ENCODE measurements at places on chromosomes 11 and 22. TPM values are rescaled to one million over a fixed set of nuclear protein-coding genes. Genes with fewer than 3 reads are reported as not detected.

DNA sequence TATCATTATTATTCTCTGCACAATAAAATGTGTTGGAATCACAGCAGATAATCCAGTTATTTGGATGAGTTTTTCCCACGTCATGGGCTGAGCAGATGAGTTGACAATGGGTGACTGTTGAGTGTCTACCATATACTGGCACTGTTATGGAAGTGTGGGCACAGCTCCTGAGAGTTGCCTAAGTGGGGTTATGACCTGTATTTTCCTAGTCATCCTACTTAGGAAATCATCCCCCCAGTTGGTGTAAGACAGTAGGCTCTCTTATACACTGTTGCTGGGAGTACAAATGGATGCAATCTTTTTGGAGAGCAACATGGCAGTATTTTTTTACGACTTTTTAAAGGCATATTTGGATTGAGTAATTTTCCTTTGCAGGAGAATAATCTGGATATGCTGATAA, 66.4 kb downstream of the TRAF6 start:
- DNase-seq, result no peak

- no peak for DNase-seq
Measured at GRCh38 chr11:17985517-17985916, 27.3 kb downstream of the SERGEF start.

DNA sequence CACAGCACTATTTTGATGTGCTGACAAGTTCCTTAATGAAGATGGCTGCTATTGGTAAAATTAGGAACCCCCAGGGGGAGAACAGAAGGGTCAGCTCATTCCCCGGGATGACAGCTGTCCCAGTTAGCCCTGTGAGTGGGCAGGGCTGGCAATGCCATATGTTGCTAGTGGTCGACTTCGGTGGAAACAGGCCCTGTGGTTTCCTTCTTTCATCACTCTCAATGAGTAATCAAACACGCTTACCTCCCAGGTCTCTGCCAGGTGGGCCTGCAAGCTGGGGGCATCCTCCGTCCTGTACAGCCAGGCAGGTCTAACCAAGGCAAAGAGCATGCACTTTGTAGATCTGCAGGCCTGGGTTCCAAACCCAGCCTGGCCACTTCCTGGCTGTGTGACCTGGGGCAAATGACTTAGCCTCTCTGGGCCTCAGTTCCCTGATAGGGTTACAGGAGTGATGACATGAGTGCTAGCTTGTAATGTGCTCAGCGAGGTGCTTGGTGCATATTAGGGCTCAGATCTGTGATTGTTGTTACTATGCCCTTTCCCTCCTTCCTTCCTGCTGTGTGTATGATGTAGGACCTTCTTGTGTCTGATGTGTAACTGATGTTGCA, 85.2 kb downstream of the TSPAN18 start:
- DNase-seq, result no peak

DNA sequence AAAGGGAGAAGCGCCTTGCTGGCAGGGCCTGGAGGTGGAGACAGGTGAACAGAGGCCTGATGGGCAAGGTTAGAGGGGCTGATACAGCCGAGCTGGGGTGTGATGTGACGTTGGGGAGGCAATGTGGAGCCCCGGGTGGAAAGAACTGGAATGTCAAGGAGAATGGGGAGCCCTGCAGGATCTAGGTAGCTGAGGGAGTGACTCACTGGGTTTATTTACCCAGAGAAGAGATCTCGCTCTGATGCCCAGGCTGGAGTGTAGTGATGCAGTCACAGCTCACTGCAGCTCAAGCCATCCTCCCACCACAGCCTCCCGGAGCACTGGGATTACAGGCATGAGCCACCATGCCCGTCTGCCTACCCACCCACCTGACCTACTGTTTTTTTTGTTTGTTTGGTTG, 1.9 kb upstream of the CYB5R3 start:
- no peak for DNase-seq

DNA sequence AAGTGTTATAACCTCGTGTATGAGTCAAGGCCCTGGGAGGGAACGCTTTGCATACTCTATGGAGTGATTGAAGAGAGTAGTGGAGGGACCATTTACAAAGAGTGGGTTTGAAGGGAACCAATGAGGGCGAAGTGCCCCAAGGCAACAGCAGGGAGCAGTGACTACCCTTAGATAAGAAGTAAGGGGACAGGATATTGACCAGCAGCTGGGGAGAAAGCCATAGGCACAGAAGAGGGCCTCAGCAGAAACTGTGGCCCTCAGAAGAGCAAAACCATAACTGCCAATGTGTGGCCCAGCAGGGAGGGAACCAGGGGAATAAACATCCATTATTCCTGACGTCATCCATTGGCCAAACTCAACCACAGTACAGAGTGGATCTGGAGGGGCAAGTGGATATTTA, 24.7 kb downstream of the PARVA start:
- DNase-seq, result no peak

DNA sequence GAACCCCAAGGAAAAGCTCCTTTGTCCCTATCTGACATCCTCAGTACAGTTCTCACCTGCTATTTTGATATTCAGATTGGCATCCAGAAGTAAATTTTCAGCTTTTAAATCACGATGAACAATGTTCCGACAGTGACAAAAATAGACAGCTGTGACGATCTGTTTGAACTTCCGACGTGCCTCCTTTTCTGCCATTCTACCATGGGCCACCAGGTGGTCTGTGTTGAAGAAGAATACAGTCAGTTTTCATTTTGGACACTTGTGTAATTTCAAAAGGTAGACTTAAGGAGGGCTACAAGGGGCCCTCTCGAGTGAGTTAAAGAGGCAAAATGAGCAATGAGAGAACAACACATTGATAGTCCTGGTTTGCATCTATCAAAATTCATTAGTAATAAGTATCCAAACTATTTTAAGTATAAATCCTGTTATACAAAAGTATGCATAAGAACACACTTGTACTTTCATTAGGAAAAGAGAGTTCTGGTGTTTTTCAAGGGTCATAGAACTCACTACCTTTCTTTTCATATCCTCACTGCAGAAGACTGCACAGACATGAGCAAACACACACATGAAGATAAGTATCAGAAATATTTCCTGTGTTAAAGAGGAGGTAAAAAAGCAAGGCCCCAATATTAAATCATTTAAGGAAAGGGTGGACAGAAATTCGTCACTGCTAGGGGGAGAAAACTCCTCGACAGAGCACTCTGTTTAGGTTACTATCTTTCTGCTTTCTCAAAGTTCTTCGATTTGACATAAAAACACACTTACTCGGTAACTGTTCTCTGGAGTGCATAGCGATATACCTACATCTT, 89.9 kb upstream of the APOA1 start:
- DNase-seq, result no peak

DNA sequence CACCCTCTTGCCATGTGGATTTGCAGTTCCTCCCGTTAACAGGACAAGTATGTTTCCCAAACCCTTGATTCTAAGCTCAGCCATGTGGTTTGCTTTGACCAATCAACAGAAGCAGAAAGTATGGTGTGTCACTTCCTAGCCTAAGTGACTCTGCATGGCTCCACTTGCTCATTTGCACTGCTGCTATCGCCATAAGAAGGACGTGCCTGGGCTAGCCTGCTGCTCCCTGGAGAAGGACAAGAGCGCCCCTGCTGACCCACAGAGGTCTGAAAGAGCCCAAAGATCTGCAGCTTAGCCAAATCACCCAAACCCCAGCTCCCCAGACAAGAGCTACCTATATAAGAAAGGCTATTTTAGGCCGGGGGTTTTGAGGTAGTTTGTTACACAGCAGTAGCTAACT, 18.0 kb downstream of the TBRG1 start:
- DNase-seq, result peak; percentile 49

- no peak for DNase-seq
Measured at GRCh38 chr11:12087075-12088004, 23.1 kb upstream of the MICAL2 start.

- no peak for DNase-seq
Measured at GRCh38 chr11:30316237-30316636, 6.7 kb upstream of the ARL14EP start.

DNA sequence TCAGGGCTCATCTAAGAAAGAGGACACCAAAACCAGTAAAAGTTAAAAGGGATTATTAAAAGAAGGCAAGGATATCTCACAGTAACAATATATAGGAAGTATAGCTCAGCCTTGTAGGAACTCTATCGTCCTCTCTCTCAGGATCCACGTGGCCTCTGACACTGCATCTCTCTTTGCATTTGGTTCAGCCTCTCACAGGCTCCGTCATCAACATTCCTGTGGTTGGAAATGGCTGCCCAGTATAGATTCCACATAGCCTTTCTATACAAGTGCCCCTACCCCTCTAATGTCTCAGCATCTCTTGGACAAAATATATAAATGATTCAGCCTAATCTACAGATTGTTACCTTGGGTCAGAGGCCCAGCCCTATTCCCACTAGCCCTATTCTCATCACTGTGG, 101.3 kb upstream of the DBX1 start:
- DNase-seq, result no peak

DNA sequence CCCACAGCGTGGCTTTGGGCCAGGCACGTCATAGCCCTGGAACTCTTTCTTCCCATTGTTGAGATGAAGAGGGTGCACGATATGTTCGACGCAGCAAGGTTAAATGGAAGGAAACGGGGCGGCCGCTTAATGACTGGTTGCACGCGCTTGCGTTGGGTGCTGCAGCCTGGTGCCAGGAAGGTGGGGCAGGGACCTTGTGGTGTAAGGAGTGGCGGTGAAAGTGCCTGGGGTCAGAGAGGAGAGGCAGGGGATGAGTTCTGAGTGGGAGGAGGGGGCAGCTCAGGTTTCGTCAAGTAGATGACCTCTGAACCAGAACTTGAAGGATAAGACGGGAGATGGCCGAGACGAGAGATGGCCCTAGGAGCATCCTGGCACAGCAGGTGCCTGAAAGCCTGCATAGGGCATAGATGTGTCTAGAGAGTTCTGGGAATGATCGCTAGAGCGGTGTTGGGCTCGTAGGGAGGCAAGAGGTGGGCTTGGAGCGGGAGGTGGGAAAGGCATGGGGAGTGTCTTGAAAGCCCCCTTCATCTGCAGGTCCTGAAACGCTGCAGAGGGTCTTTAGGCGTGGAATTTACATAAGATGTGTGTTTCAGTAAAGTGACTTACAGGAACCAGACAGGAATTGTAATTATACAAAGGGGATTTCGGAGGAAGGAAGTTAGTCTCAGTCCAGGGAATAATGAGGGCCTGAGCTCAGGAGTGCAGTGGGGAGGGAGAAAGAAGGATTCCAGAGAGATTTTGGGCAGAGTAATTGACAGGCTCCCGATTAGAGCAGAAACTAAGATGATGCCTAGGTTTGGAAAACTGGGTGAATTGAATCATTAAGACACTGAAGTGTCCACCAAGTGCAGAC, 43.2 kb upstream of the CLDN5 start:
- DNase-seq, result no peak

GRCh38 chr11:15807827-15808226, 548.5 kb downstream of the SOX6 start:
- DNase-seq, result no peak

GRCh38 chr11:61488651-61489291, 19.8 kb upstream of the LRRC10B start:
- no peak for DNase-seq

DNA sequence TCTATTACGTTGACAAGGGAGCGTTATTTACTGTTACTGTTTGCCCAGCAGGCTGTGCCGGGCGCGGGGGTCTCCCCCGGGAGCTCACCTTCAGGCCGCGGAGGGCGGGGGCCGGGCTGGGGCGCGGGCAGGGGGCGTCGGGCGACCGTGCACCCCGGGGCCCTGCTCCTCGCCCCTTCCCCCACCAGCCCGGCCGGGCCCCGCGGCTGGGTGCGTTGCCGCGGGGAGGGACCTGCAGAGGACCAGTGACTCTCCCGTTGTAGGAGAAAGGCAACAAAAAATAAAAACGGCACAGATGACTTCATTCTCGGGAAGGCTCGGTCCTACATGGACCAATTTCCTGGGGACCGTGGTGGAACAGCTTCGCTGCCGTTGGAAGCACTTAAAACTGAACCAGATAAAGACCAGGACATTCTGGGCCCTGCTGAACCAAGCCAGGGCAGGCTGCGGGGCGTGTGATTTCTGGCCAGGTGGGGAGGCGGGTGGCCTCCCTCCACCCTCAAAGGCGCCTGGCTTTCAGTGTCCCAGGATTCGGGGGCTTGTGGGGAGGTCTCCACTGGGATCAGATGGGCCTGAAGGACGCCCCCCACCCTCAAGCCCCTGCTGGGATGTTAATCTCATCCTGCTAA, 57.4 kb downstream of the IGLL1 start:
- no peak for DNase-seq

DNA sequence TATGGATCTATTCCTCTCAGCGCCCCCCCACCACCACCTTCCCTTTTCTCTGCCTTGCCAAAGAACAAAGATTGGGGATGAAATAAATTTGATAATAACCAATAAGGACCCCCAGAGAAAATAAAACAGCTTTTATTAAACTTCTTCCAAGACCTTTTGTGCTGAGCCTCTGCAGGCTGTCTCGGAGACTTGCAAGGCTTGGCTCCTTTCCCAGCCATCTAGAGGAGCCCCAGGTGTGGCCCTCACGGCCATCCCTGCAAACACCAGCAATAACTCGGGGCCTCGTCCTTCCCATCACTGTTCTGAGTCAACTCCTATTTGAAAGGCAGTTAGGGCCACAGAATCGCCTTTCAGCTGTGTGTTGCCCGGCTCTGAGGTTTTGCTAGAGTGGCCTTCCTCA, 51.2 kb upstream of the LMO1 start:
- DNase-seq, result no peak

GRCh38 chr22:20249797-20250354, 18.2 kb downstream of the RTN4R start:
- no peak for DNase-seq

GRCh38 chr11:36431429-36432092, 78.5 kb downstream of the TRAF6 start:
- no peak for DNase-seq

GRCh38 chr11:68128682-68129327, 7.6 kb upstream of the CHKA start:
- DNase-seq, result no peak

DNA sequence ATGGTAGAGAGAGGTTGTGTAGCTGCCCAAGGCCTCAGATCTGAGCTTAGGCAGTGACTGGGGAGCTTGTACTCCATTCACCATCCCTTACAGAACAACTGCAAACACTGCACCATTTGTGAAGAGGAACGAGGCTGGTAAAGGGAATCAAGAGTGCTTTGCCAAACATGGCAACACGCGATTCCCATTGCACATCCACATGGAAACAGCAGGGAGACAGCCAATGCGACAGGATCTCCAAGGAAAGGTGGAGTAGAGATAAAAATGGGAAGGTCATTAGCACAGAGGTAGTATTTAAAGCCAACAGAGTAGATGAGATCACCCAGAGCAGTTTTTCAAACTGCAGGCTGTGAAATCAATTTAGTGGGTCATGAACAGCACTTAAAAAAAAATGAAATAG, 42.0 kb downstream of the TCF20 start:
- no peak for DNase-seq

MTCH2 gene
- 167 TPM for total RNA-seq

RASL10A gene
- total RNA-seq, result 1.4 TPM

TOB2 gene
- 54.1 TPM for total RNA-seq

TTC17 gene
- total RNA-seq, result 57.2 TPM

TPBGL gene
- total RNA-seq, result 0.25 TPM

IFITM1 gene
- 394 TPM for total RNA-seq

CRYBB3 gene
- total RNA-seq, result 0.58 TPM

RFPL1 gene
- not detected for total RNA-seq

FAM118B gene
- 48.3 TPM for total RNA-seq

TRMU gene
- total RNA-seq, result 70.6 TPM

All from H1 (cell line).